ENCODE measurements at places on chromosomes 7 and 10.

DNA sequence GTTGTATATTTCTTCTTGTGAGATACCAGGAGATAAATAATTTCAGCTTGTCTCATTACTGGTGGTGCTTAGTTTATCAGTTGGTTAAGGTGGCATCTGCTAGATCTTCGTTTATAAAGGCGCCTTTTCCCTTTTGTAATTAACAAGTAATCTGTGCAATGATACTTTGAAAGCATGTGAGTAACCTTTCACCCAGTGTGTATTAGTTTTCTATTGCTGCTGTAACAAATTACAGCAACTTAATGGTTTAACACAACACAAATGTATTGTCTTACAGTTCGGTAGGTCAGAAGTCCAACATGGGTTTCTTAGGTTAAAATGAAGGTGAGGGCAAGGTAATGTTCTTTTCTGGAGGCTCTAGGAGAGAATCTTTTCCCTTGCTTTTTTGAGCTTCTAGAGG, 30.5 kb downstream of the KAT6B start:
- no peak for DNase-seq

GRCh38 chr7:18905316-18905943, 212.0 kb downstream of the TWIST1 start:
- no peak for DNase-seq

DNA sequence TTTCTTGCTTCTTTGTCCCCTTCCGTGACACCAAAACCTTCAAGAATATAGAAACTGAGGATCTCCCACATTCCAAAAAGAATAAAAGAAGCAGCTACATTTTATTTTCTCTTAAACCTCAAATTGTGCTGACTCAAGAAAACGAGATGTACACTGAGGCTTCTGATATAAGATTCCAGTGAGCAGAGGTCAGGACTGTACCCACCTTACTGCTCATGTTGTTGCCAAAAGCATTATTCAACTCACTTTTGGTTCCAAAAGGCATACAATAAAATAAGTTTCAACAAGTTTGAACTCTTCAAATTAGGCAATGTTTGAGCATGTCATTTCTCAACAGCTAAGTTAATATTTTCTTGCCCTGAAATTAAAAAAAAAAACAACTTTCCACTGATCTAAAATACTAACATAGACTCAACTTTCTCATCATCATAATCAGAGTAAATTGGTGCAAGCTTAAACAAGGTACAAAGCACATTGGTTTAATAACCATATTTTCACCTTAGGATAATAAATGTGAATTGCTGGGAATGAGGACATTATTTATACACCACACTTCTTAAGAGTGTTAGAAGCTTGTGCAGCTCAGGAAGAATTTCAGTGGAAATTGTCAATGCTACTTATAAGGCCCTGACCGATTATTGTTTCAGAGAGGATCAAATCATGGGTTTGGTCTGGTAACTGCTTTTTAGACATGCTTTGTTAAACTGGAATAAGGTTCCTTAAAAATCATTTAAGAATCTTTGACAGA, 629.0 kb upstream of the IGFBP3 start:
- DNase-seq, result no peak

DNA sequence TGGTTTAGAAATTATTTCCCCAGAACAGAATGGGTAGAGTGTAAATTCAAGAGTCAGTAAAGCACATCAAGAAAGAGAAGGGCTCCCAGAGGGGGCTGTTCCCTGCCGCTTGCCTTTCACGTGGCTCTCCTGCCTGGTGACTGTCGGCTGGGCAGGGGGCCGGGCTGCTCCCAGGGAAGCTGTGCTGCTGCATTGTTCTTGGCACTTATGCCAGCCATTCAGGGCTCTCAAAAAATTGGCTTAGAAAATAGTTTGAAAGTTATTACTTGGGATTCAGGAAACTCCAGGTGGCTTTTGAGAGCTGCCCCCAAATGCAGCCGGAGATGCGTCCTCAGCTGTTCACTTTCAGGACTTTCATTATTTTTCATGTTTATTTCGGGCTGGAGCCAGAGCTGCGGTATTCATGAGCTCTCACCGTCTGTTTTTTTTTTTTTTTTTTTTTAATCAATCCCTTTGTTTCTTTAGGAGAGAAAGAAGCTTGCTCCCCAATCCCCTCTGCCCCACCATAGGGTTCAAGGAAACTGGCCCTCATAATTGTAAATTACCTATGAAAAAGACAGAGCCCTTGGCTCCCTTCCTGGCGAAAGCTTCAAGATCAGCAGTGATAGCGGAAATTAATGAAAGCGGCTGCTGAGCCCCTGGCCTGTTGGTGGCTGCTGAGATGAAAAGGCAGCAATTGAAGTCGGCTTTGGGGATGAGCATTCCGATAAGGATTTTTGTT, 94.1 kb downstream of the SORCS3 start:
- no peak for DNase-seq

DNA sequence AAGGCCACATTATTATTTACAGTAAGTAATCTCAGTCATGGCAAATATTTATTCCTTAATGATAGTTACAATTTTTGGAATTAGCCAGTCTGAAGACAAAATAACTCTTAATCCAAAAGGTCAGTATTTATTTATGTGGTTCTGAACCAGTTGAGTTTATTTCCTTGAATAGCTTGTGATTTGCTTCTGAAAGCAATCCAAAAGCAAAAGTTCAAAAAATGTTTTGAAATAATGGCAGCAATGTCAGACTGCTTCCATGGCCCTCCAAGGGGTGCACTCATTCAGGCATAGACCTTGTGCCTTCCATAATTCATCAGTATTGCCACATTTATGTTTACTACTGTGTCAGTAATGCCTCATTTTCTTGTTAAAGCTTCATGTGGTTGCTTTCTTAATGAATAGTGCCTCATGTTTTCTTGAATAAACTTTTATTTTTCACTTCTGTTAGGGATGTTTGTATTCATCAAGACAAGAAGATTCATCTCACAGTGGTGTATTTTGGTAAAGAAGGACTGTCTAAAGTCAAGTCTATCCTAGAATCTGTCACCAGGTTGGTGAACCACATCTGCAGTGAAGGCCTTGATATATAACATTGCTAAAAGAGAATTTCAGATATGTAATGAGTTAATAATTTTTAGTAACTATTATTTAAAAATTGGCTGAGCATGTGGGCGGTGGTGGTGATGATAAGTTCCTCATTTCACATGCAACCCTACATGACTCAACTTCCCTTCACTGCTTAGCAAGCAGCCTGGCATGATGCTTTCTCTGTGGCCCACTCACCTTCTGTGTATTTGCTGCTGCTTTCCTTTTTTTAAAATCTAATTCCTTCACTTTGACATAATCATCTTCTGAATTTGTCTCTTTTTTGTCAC, 22.0 kb downstream of the CSGALNACT2 start:
- no peak for DNase-seq

DNA sequence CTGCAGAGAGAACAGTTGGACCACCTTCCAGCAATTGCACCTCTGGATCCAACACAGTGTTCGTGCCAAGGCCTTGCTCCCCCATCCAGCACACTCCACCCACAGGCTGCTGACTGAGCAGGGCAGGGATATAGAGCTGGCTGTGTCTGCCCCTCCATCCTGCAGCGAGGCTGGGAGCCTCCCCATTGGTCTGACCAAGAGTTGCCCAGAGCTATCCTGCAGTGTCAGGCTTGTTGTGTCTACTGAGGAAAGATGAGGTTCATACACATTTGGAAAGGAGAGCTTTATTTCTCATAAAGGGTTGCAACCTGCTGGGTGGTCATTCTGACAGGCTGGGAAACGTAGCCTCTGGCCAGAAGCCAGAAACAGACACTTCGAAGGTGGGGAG, 27.1 kb downstream of the PRF1 start:
- DNase-seq, result no peak

- no peak for DNase-seq
Measured at GRCh38 chr7:17376595-17376994, 78.1 kb downstream of the AHR start.

DNA sequence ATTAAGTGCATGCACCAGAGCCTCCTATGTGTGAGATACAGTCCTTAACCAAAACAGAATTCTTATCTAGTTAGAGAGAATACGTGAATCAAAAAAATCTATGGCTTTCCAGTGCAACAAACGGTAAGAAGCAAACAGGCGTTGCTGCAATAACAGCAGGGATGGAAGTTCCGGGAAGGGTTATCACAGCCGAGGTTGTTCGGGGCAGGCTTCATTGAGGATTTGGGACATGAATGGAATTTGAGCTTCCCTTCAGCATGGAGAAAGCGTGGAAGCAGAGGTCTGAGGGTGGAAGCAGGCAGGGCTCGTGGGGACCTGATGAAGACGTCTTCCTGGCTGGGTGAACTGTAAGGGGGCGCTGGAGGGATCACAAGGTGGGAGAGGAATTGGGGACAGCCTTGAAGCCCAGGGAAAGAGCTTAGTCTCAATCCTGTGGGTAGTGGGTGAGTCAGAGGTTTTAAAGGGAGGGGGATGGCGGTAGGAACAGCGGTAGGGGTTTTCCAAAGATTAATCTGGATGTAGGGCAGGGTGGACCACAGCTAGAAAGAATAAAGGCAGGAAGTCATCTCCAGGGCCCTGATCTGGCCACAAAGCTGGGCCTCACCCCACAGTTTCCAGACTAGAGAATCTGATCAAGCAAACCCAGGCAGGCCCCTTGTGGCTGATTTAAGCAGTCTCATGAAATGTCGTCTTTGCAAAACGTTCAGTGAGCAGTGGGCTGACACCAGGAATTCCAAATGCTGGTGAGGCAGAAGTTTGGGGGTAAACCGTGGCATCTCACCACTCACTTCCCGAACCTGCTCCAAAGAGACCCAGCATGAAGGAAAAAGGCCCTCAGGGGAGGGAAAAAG, 65.1 kb downstream of the CALML3 start:
- no peak for DNase-seq

- no peak for DNase-seq
Measured at GRCh38 chr10:33363106-33363505, 28.6 kb upstream of the NRP1 start.

DNA sequence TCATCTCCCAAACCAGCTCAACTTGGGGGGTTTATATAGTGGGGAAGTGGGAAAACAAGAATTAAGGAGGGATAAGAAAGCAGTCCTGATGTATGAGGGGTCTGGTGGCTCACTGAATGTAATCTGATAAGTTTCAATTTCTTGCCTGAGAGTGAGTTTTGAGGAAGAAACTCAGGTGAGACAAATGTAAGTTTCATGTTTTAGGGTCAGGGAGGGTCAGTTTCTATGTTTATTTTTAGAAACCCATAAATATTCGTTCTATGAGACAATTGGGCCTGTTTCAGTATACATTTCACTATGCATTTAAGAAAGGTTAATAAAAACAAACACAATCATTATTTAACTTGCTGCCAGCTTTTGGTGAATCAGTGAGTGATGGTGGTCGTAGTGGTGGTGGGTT, 128.0 kb upstream of the MBL2 start:
- no peak for DNase-seq

DNA sequence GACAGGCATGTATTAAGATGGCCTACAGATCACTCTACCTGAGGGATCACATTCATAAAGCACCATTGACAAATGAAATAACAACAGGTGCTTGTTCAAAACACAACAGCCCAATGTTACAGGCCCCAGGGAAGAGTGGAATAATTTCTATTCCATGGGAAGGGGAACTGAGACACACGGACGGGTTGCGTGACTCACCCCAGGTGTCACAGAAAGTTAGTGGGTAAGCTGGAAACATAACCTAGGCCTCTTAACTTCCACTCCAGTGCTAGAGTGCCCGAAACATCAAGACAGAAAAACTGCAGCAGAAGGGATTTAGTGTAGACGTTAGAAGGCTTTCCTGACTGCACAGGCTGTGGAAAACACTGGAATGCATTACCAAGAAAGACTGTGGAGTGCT, 48.3 kb downstream of the SLC37A3 start:
- no peak for DNase-seq

DNA sequence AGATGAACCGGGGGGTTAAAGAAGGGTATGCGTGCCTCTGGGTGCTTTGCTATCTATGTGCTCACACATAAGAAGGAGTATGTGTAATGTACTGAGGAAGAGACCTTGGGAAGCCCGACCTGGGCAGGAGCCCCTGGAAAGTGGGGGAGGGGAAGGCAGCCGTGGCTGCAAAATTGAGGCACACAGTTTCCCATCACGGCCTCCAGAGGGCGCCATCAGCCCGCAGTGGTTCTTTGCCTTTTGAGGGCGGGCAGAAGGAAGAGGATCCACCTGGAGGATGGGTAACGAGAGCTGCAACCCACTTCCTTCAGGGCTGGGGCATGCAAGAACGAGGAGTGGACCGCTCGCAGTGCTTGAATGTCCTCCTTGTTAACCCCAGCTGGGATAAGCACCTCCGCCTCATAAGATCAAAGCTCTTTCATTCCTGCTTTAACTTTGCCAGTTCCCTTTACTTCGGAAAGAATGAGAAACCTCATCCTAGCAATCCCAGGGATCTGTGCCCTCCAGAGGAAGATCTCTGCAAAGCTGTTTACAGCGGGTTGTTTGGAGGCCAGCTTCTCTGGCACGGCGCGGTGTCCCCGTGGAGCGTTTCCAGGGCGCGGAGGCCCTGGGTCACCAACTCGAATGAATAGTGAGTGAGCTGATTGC, 77.9 kb downstream of the PCGF5 start:
- DNase-seq, result peak; percentile 42

DNA sequence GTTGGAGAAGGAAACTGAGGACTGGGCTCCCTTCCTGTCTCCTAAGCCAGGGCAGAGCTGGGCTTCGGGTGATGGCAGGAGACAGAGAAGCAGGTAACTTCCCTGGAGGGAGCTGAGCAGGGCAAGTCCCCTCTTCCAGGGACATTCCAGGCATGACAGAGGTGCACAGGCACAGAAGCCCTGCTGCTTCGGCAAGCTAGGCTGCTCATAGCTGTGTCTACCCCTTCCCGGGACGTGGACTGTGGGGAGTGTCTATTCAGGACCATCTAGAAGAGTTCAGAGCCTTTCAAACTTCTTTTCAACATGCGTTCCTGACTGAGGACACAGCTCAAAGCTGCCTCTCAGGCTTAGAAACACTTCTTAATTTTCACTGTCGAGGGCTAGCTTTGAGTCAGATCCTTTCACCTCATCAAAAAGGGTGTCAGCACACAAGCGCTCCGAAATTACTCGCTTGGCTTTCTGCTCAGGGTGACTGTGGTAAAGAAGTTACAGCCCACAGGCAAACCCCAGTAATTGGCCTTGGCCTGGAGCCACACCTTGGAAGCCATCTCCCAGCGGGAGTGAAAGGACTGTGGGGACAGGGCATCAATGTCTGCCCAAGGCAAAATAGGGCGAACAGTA, 63.7 kb upstream of the STEAP1B start:
- no peak for DNase-seq

GRCh38 chr7:127588697-127589482, 679 bp downstream of the ARF5 start:
- DNase-seq, result peak; percentile 68

- DNase-seq, result no peak
Measured at GRCh38 chr10:7853890-7854289, 35.6 kb downstream of the TAF3 start.

Measured in left colon (tissue), 2 donors.